ENCODE measurements at places on chromosomes 3 and 15. TPM values are rescaled to one million over a fixed set of nuclear protein-coding genes. Genes with fewer than 3 reads are reported as not detected.

The GPR160 gene
- total RNA-seq, result 9.6 TPM

- H3K36me3 ChIP-seq, result peaks cover 44% of the 10 kb centered on the region
- peaks cover 4% of the 10 kb centered on the region for H3K4me1 ChIP-seq
- no peaks in the 10 kb centered on the region for H3K27me3 ChIP-seq
- DNase-seq, result no peak
- H3K27ac ChIP-seq, result peak overlapping the region; percentile 3
These were observed 48.2 kb downstream of the ATR start for GRCh38 chr3:142530296-142530695.

DNA sequence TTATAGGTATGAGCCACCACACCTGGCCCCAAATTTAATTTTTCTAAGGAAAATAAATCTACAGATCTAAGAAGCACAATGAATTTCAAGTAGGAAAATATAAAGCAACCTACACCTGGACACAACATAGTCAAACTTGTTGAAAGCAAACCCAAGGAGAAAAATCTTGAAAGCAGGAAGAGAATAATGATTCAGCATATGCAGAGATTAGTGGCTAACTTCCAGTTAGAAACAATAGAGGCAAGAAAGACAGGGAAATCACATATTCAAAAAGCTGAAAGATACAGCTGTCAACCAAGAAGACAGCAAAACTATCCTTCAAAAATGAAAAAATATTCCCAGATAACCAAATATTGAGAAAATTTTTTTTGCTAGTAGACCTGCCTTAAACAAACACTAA is 49.4 kb downstream of the ZNF148 start:
- H3K4me1 ChIP-seq, result no peaks in the 10 kb centered on the region
- no peak overlapping the region for H3K4me3 ChIP-seq
- H3K36me3 ChIP-seq, result peaks cover 34% of the 10 kb centered on the region
- H3K27ac ChIP-seq, result no peak overlapping the region

- H3K27ac ChIP-seq, result no peak overlapping the region
- H3K27me3 ChIP-seq, result no peaks in the 10 kb centered on the region
- DNase-seq, result no peak
- H3K4me1 ChIP-seq, result no peaks in the 10 kb centered on the region
- peaks cover 18% of the 10 kb centered on the region for H3K36me3 ChIP-seq
- no peak overlapping the region for H3K4me3 ChIP-seq
These were observed 15.1 kb downstream of the AVEN start for GRCh38 chr15:34023907-34024306.

GRCh38 chr15:60649845-60650548 is 171.1 kb upstream of the ICE2 start:
- H3K4me3 ChIP-seq, result peak overlapping the region; percentile 66
- peak; percentile 41 for DNase-seq
- H3K27ac ChIP-seq, result peak overlapping the region; percentile 85
- no peaks in the 10 kb centered on the region for H3K36me3 ChIP-seq
- H3K27me3 ChIP-seq, result no peaks in the 10 kb centered on the region
- peaks cover 35% of the 10 kb centered on the region for H3K4me1 ChIP-seq

DNA sequence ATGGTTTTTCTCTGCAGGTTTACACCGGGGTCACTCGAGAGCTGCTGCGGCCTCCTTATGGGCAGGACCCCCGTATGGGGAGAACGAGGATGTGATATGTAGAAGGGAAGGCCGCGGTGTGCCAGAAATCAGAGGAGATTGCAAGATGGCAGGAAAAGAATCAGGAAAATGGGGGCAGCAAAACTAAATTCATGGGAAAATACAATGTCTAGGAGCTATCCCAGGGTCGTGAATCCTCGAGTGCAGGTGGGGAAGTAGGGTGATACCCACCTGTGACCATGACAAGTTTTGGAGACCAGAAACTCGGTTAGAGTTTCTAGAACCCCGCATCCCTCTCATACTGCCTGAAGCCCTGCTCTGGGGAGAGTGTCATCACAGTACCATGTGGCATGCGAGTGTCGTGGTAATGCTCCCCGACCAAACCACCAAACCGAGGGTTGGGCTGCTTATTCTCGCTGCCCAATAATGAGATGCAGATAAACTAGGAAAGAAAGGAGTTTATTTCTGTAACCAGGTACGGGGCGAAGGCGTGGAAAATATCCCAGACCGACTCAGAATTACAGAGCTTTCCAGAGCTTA is 781 bp downstream of the TRNT1 start:
- H3K36me3 ChIP-seq, result peaks cover 45% of the 10 kb centered on the region
- DNase-seq, result peak; percentile 31
- H3K4me3 ChIP-seq, result peak overlapping the region; percentile 97
- peaks cover 24% of the 10 kb centered on the region for H3K4me1 ChIP-seq

Measured in activated naive CD8-positive, alpha-beta T cell treated with anti-CD3 and anti-CD28 coated beads for 36 hours (primary cell).